ENCODE measurements at places on chromosomes 11 and 22.

DNA sequence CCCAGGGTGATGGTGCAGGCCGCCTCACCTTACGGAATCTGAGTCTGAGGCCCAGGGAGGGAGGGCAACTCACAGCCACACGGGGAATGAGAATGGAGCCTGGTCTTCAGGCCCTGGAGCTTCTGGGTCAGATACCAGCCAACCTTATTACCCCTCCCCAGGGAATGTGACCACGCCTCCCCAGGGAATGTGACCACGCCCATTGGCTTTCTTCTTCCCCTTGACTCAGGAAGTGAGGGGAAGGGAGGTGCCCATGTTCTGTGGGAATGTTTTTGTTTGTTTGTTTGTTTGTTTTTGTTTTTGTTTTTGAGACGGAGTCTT lies 57.5 kb upstream of the RBFOX2 start:
- DNase-seq: no peak

GRCh38 chr11:94926271-94926625 lies 47.1 kb downstream of the CWC15 start:
- DNase-seq: no peak

GRCh38 chr11:78883506-78883905 lies 308.8 kb upstream of the NARS2 start:
- no peak for DNase-seq

DNA sequence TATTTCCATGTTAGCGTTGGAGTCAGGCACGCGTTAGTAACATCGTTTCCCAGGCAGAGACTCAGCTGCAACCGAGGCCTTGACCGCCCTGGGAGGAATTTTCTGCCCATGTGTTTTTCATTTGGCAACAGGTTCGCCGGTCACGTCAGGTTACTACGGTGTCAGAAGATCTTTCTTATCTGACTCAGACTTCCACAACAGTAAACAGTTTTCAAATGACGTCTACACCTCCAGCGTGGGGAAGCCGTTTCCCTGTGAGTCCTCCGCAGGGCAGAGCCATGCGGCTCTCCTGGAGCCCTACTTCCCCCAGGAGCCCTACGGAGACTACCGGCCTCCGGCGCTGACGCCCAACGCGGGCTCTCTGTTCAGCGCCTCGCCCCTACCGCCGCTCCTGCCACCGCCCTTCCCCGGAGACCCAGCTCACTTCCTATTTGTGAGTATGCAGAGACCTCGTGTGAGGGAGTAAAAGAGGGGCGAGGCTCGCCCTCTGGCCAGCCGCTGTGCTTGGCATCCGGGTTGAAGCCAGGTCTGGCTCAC lies 14.3 kb upstream of the POU2AF3 start:
- DNase-seq: no peak

GRCh38 chr11:58905721-58906547 lies 33.4 kb upstream of the GLYATL1 start:
- no peak for DNase-seq

DNA sequence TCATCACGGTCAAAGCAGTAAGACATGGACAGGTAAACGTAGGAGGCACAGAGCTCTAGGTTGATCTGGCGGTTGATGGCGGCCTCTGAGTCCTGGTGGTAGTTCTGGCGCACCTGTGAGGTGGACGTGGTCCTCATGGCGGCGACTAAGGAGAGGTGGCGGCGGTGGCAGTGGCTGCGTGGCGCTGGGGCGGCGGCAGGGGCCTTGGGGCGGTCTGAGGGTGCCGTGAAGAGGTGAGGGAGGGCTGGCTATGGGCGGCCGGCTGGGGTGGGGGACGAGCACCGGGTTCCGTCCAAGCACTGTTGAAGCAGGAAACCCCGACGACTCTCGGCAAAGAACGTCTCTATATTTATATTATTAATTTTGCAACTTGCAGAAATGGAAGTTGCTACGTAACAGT lies 85.6 kb downstream of the RSF1 start:
- DNase-seq: no peak

Data from uterus (tissue), 4 donors.